ENCODE measurements at places on chromosomes 5 and 9.

DNA sequence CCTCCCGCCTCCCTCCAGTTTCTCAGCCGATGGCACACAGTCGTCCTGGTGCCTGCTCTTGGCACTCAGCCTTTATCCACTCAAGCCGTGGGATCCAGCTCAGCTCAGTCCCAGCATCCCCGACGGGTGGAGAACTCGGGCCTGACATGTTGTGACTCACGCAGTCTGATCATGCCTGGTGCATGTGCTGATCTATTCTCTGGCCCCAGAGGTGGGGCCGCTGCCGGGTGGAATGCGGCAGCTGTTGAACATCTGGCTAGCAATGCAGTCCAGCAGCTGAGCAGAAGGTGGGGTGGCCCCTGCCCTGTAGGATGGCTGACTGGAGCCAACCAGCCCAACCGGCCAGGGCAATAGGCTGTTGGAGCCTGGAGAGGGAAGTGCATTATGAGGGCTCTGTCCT is 1.7 kb upstream of the AIF1L start:
- DNase-seq, result no peak

DNA sequence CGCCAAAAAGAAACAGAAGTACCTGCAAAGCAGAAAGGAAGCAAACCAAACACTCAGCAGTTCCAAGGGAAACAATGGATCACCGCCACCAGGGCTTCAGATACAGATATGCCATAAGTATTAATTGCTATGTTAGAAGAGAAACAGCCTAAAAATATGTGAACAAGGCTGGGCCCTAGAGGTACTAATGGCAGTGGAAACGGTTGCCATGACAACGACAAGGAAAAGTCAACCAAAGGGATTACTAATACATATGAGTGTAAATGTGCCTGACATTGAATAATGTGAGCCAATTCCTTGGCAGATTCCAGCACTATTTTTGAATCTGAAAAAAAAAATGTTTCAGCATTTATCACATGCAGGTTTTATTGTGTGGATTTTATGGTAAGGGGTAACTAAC is 75.0 kb downstream of the CAVIN4 start:
- no peak for DNase-seq

GRCh38 chr5:144731786-144732185 is 561.1 kb downstream of the KCTD16 start:
- DNase-seq, result no peak

DNA sequence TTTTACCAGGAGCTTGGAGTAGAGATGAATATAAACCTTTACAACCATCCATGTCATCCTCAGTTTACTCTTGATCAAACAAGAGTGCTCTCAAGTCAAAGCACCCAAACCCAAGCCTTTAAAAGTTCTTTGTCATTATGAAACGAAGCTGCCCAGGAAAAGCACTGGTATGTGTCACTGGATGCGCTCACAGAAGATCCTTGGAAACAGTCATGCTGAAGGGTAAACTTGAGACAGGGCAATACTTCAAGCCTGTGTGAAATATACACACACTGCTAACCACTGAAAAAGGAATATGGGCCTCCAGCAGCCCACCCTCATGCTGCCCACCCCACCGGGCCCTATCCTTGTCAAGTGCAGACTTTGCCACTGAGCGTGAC is 84.5 kb downstream of the PRRT1B start:
- no peak for DNase-seq

DNA sequence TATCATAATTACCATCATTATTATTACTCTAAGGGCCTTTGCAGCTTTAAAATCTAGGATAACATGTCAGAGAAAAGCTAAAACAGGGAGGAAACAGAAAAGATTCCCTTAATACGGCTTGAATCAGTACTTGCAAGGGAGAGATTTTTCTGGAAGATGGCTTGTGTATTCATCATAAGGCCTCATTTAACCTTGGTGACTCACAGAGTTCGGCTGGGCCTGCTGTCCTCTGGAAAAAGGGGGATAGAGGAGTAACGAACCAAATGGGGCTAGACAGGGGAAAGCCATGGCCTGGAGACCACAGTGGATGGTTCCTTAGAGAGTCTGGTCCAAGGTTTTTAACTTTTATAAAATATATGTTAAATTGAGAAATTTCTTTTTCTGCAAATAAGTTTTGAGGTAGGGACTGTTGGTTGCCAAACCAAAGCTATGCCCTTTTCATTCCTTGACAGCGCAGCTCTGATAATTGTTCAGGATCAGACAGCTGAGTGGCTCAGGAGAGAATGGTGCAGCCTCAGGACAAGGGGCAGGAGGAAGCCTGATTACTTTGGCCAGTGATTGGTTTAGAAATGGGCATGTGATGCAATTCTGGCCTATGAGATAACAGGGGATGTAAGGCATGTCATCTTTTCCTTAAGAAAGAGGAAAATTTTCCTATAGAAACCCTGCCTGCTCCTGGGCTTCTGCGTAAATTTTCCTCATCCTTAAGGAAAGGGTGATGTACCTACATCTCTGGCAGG is 25.6 kb upstream of the GSN start:
- no peak for DNase-seq

All from esophagus squamous epithelium (tissue), 5 donors.